K562 (cell line): ENCODE measurements at places on chromosomes 13 and 19. TPM values are rescaled to one million over a fixed set of nuclear protein-coding genes. Genes with fewer than 3 reads are reported as not detected.

- DNase-seq: no peak
- H3K4me1 ChIP-seq: peaks cover 13% of the 10 kb centered on the region; the same call in 2 of the 3 replicates
- H3K36me3 ChIP-seq: no peaks in the 10 kb centered on the region
- no peaks in the 10 kb centered on the region for H3K27me3 ChIP-seq
- H3K27ac ChIP-seq: no peak overlapping the region
Measured at GRCh38 chr19:14502334-14503092, 6.6 kb upstream of the GIPC1 start.

GRCh38 chr13:52846567-52847321 is 1.7 kb downstream of the PCDH8 start:
- H3K4me3 ChIP-seq: no peak overlapping the region
- no peak overlapping the region for H3K27ac ChIP-seq
- DNase-seq: no peak
- no peaks in the 10 kb centered on the region for H3K36me3 ChIP-seq
- H3K4me1 ChIP-seq: no peaks in the 10 kb centered on the region

DNA sequence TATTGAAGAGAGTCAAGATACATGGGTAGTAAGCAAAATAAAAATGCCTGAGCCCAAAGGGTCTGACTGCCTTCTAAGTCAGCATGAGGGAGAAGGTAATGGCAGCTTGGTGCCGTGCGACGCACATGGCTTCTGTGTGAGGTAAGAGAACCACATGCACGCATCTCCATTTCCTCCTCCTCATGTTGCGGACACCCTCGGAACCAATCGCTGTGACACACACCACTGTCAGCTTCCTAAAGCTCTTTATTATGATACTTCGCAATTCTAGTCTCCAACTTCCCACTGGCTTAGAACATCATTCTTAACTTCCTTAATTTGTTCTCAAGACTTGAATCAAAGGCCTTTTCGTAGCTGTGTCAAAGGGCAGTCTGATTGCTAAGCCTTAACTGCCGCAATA is 170.1 kb downstream of the OXGR1 start:
- H3K27ac ChIP-seq: no peak overlapping the region
- H3K27me3 ChIP-seq: no peaks in the 10 kb centered on the region
- H3K4me1 ChIP-seq: no peaks in the 10 kb centered on the region
- DNase-seq: no peak
- no peak overlapping the region for H3K4me3 ChIP-seq

- H3K4me1 ChIP-seq: no peaks in the 10 kb centered on the region
- H3K27ac ChIP-seq: no peak overlapping the region
- no peak overlapping the region for H3K4me3 ChIP-seq
- no peaks in the 10 kb centered on the region for H3K36me3 ChIP-seq
- no peaks in the 10 kb centered on the region for H3K27me3 ChIP-seq
Measured at GRCh38 chr13:23440821-23441618, 7.5 kb upstream of the SACS start.

- no peaks in the 10 kb centered on the region for H3K36me3 ChIP-seq
- H3K27me3 ChIP-seq: no peaks in the 10 kb centered on the region
- no peak overlapping the region for H3K27ac ChIP-seq
- no peaks in the 10 kb centered on the region for H3K4me1 ChIP-seq
Measured at GRCh38 chr13:49342454-49342853, 94.7 kb downstream of the CDADC1 start.

GRCh38 chr13:42047561-42048341 is 697 bp upstream of the DGKH start:
- peak overlapping the region; percentile 77 for H3K4me3 ChIP-seq
- H3K27ac ChIP-seq: peak overlapping the region; percentile 66; the same call in 2 of the 3 replicates
- peaks cover 20% of the 10 kb centered on the region for H3K4me1 ChIP-seq
- DNase-seq: peak; percentile 37

GRCh38 chr13:60397704-60398378 is 821 bp downstream of the TDRD3 start:
- H3K36me3 ChIP-seq: no peaks in the 10 kb centered on the region
- H3K4me1 ChIP-seq: peaks cover 5% of the 10 kb centered on the region; the same call in 2 of the 3 replicates
- peak overlapping the region; percentile 58 for H3K4me3 ChIP-seq
- no peaks in the 10 kb centered on the region for H3K27me3 ChIP-seq
- DNase-seq: no peak
- peak overlapping the region; percentile 71 for H3K27ac ChIP-seq

DNA sequence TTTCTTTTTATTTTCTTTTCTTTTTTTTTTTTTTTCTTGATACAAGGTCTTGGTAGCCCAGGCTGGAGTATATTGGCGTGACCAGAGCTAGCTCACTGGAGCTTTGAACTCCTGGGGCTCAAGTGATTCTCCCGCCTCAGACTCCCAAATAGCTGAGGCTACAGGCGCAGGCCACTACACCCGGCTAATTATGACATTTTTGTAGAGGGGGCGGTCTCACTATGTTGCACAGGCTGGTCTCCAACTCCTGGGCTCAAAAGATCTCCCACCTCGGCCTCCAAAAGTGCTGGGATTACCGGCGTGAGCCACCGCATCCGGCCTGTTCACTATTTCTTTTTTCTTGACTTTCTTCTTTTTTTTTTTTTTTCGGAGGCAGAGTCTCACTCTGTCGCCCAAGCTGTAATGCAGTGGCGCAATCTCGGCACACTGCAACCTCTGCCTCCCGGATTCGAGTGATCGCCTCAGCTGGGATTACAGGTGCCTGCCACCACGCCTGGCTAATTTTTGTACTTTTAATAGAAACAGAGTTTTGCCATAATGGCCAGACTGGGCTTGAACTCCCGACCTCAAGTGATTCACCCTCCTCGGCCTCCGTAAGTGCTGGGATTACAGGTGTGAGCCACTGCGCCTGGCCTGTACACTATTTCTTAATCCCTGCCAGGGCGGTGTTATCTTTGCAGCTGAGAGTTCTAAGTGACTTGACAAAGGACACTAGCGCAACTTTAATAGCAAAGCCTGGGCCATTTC is 37.1 kb upstream of the LSM14A start:
- H3K36me3 ChIP-seq: no peaks in the 10 kb centered on the region
- peak overlapping the region; percentile 60 for H3K4me3 ChIP-seq
- peaks cover 14% of the 10 kb centered on the region for H3K4me1 ChIP-seq
- peaks cover 6% of the 10 kb centered on the region; the same call in 2 of the 3 replicates for H3K27me3 ChIP-seq
- peak; percentile 32 for DNase-seq

DNA sequence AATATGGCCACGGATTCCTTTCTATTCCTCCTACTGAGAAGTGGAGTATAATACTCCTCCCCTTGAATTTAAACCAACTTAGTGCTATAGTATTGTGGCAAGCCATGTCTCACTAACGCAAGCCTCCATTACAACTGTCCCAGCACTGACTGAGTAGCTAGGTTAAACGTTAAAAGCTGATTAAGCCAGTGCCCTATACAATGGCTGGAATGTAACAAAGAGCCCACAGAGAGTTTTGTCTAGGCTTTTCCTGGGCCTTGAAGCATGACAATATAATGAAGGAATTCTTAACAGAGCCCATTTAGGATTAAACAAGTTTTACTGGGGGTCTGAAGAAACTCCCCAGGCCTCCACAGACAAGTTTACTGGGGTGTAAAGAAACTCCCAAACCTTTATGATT is 254.5 kb upstream of the DACH1 start:
- no peaks in the 10 kb centered on the region for H3K4me1 ChIP-seq
- H3K27ac ChIP-seq: no peak overlapping the region
- no peak overlapping the region for H3K4me3 ChIP-seq
- no peaks in the 10 kb centered on the region for H3K27me3 ChIP-seq
- DNase-seq: no peak

DNA sequence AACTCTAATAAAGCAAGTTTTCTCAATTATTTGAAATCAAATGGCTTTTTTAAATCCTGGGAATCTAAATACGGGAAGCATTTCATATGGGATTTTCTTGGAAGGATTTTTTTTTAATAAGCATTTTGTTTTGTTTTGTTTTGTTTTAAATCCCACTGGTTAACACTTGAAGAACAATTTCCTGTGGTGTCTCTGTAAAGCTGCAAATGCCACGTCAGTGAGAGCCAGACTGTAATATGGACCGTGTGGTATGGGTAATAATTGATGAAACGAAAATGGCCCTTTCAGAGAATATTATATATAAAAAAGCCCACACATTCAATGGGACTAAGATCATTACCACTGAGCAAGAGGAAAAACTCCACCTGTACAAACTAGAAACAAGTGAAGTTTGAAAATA is 33.9 kb upstream of the MIR17HG start:
- no peak for DNase-seq
- no peak overlapping the region for H3K4me3 ChIP-seq
- no peaks in the 10 kb centered on the region for H3K4me1 ChIP-seq
- no peaks in the 10 kb centered on the region for H3K27me3 ChIP-seq
- no peak overlapping the region for H3K27ac ChIP-seq
- no peaks in the 10 kb centered on the region for H3K36me3 ChIP-seq

DNA sequence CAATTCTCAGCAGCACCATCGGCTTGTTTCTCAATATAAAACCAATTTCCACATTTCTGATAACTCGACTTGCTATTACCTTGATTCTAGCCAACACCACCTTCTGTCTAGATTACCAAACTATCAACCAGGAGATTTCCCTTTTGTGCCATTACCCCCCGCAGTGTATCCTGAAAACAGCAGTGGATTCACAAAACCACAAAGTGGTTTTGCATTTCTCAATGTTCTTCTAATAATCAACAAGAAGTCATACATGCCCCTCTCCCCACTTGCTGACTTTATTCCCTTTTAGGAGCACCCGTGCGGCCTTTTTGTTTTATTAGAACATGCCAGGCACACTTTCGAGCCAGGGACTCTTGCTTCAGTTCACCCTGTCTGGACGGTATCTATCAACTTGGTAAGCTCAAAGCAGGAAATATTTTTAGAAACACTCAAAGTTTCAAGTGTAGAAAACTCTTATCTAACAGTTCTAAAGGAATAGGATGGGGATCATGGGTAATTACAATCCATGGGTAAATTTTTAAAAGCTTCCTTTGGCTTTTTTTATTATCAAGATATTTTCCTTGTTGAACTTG is 967.4 kb downstream of the EFNB2 start:
- no peaks in the 10 kb centered on the region for H3K36me3 ChIP-seq
- DNase-seq: no peak
- H3K4me1 ChIP-seq: no peaks in the 10 kb centered on the region
- H3K27ac ChIP-seq: no peak overlapping the region
- H3K27me3 ChIP-seq: no peaks in the 10 kb centered on the region

DNA sequence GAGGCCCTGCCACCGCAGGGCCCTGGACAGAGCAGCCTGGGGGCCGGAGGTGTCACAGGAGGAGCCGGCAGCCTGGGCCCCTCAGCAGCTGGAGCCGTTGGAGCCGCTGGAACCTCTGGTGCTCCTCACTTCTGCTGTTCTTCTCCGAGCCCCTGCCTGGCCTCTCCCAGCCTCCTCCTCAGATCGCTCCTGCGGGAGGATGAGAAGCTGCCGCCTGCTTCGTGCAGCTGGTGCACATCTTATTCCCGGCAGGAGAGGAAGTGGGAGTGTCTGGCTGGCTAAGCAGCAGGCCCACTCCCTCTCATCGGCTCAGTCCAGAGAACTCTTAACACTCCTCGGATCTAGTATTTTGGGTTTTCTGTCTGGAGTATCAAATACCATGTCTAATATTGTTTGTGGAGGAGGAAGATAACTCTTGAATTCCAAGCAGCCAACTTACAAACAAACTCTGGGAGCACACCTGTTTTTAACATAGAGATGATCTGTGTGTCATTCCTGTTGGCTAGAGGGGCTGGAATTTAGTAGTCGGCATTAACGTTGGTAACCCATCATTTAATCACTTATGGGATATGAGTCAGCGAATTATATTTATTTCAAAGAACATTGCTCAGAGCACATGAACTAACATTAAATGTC is 37.1 kb upstream of the RNF113B start:
- H3K27ac ChIP-seq: no peak overlapping the region
- no peaks in the 10 kb centered on the region for H3K4me1 ChIP-seq
- H3K4me3 ChIP-seq: no peak overlapping the region
- peaks cover 25% of the 10 kb centered on the region for H3K27me3 ChIP-seq
- DNase-seq: no peak

DNA sequence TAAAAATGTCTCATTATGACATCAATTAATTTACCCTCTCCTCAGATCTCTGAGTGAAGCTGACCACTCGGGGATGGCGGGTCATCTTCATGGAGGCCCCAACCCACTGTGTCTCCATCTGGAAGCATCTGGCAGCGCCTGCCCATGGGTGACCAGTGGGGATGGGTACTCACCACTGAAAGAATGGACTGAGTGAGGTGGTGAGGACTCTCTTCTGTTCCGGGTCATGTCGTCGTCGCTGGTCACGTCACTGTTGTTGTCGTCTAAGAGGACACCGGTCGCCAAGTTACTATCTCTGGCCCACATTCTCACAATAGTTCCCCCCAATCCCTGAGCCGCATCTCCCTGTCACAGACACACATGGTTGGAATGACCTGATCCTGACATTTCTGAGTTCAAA is 17.1 kb downstream of the PEG3 start:
- no peaks in the 10 kb centered on the region for H3K27me3 ChIP-seq
- H3K4me1 ChIP-seq: no peaks in the 10 kb centered on the region
- H3K4me3 ChIP-seq: no peak overlapping the region
- DNase-seq: no peak

EML2 gene
- 56.3 and 69.6 TPM in 2 replicates for total RNA-seq

PSG6 gene
- total RNA-seq: not detected in 2 replicates

FPR1 gene
- 0.18 TPM in 1 of 2 replicates, not detected in the other for total RNA-seq

CYP4F3 gene
- 0.16 TPM in 1 of 2 replicates, not detected in the other for total RNA-seq

ANGPTL4 gene
- 0.20 and 0.24 TPM in 2 replicates for total RNA-seq
